ENCODE measurements at places on chromosomes 4 and X. TPM values are rescaled to one million over a fixed set of nuclear protein-coding genes. Genes with fewer than 3 reads are reported as not detected.

- peak; percentile 41 for DNase-seq
Observed at GRCh38 chrX:13893826-13894225, 76.9 kb upstream of the GPM6B start.

DNA sequence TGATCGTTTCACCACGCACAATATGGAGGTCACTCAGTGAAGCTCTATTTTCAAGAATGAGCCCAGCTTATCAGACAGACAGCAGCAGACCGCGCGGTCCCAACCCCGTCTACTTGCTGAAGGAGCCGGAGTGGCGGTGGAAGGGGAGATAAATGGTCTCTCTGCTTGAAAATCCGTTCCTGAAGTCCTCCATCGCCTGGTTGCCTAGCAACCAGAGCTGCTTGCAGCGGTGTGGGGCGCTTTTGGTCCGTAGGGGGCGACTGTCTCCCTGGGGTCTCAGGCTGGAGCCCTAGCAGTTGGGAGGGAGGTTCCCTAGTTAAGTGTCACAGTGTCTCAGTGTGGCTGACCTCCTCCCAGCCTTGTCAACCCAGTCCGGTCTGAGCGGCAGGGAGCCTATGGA lies 8.3 kb upstream of the DLG3 start:
- DNase-seq, result no peak

- no peak for DNase-seq
Observed at GRCh38 chr4:65033899-65034298, 624.6 kb upstream of the TECRL start.

- DNase-seq, result no peak
Observed at GRCh38 chr4:140059159-140059558, 94.8 kb downstream of the MAML3 start.

Gene PCSK1N
- 0.32 TPM for total RNA-seq

DNA sequence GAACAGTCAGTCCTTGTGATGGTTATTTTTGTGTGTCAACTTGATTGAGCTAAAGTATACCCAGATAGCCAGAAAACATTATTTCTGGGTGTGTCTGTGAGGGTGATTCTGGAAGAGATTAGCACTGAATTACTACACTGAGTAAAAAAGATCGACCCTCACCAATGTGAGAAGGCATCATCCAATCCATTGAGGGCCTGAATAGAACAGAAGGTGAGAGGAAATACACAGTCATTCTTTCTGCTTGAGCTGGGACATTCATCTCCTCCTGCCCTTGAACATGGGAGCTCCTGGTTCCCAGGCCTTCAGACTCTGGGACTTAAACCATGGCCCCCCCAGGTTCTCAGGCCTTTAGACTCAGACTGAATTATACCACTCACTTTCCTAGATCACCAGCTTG lies 22.3 kb downstream of the INPP4B start:
- no peak for DNase-seq

DNA sequence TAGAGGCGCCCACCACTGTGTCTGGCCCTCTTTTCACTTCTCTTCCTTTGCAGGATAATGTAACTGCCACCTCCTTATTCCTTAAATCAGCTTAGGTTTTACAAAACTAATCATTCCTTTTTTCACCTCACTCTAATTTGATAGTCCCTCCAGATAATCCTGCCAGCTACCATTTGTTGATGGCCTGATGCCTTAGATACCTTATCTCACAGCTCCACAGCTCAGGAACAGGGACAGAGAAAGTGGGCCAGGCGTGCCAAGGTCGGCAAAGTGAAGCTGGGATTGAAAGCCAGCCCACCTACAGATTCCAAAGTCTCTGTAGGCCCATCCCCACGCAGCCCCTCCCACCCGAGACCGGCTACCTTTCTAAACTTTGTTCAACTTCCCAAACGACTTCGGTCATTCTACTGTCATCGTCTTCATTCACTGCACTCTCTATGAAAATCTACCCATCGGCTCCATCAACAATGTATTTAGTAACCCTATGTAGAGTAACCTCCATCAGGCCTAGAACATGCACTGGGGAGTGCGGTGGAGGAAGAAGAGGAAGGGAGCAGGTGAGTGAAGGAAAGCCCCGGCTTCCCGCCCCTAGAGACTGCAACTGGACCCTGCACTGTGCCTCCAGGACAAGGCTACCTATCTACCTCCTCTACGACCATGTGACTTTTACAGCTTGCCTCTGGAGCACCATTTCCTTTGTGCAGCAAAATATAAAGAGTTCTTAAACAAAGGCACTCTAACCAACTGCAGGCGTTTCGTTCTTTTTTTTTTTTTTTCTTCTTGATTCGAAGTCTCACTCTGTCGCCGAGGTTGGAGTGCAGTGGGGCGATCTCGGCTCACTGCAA lies 1.5 kb downstream of the CASP6 start:
- no peak for DNase-seq

DNA sequence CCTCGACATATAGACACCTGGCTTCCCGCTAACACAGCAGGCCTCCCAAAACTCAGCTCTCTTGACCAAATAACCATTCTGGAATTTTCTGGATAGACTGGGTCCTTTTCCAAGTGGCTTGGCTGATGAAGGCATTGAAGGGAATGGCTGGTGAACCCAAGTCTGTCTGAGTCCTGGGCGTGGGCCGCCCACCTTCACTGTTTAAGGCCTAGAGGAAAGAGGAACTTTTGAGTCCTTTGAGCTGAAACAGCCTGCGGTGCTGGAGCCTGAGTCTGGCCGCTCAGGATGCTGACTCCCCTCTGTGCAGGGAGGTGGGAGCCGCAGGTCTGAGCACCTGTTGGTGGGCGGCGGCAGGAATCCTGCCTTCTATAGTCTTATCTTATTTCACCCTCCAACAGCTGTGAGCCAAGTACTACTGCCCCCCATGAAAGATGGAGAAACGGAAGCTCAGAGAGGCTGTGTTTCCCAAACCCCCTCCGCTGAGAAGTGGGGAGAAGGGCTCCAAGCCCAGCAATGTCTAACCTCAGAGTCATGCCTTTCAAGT lies 23.4 kb downstream of the ACOX3 start:
- DNase-seq, result no peak

GRCh38 chr4:10239982-10240654 lies 123.5 kb upstream of the WDR1 start:
- DNase-seq, result no peak

DNA sequence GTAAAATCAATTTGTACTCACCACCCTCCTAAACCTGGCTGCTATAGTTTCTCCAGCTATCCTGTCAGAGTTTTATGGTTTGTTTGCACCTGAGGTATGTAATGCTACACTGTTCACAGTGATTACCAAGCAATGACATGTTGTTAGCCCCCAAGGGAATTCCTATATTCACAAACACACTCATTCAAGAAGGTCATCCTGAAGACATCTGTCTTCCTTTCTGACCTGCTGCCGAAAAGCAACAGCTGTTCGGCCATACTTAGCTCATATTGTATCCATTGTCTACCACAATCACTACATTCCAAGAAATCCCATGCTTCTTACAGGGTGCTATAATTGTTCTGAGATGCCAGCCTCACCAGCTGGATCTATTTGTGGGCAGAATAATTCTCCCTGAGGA lies 160.1 kb upstream of the GYPA start:
- DNase-seq, result no peak

Gene ADGRG2
- 0.17 TPM for total RNA-seq

DNA sequence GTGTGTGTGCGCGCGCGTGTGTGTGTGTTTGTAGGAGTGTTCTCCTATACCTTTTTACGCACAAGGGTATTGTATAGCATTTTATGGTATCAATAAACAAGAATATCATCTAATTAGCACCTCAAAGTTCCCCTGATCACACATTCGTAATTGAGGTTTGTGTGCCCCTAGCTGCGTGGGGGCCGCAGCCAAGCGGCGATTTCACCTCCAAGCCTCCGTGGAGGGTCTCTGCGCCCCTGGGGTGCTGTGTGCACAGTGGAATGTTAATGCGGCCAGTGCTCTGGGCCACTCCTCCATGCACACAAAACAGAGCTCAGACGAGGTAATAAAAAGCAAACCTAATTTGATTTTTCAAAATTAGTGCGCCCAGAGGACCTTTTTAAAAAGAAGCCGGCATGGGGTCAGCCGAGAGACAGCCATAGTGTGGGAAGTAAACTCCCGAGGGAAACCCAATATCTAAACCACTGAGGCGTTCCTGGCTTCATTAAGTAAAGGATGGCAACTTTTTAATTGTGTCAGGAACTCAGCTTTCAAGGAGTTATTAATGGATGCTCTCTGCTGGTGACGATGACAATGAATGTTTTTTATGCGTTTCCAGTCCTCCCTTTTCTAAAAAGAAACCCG lies 110.6 kb downstream of the SORCS2 start:
- DNase-seq, result no peak

DNA sequence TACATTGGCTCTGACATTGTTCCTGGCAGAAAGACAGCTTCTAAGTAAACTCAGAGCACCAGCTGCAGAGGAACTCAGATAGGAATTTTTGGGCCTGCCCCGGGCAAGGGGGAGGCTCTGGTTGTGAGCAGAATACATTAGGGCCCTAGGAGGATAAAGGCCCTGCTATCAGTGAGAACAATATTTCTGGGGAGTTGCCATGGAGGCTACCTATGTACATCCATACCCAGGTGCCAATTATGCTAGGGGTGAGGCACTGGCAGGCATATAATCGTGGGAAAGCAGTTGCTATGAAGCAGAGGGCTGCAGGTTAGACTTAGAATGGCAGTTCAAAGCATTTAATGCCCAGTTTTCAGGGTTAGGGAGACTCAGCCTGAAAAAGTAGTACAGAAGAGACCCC lies 273.5 kb upstream of the EDA2R start:
- DNase-seq, result no peak

GRCh38 chr4:141246683-141247429 lies 26.2 kb downstream of the ZNF330 start:
- DNase-seq, result no peak

Gene ADH1C
- total RNA-seq, result 7.6 TPM

Gene AR
- 25.2 TPM for total RNA-seq

Gene SSX4
- total RNA-seq, result not detected

- DNase-seq, result no peak
Observed at GRCh38 chr4:139535871-139536234, 20.2 kb downstream of the SETD7 start.

DNA sequence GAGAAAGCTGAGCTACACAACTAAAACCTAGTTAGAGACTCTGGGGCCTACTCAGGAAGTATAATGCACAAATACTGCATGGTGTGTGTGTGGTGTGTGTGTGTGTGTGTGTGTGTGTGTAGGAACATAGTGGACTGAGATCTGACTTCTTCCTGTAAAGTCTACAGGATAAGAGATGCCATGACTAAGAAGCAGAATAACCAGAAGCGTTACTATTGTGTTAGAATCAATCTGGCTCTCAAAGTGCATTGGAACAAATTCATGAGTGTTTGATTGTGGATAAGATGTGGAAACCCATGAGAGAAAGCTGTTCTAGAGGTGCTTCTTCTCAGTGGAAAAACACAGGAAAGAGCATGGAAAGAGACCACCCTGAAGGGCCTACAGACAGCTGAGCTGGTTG lies 302.1 kb downstream of the INPP4B start:
- DNase-seq, result no peak

Gene ZXDA
- 3.7 TPM for total RNA-seq

DNA sequence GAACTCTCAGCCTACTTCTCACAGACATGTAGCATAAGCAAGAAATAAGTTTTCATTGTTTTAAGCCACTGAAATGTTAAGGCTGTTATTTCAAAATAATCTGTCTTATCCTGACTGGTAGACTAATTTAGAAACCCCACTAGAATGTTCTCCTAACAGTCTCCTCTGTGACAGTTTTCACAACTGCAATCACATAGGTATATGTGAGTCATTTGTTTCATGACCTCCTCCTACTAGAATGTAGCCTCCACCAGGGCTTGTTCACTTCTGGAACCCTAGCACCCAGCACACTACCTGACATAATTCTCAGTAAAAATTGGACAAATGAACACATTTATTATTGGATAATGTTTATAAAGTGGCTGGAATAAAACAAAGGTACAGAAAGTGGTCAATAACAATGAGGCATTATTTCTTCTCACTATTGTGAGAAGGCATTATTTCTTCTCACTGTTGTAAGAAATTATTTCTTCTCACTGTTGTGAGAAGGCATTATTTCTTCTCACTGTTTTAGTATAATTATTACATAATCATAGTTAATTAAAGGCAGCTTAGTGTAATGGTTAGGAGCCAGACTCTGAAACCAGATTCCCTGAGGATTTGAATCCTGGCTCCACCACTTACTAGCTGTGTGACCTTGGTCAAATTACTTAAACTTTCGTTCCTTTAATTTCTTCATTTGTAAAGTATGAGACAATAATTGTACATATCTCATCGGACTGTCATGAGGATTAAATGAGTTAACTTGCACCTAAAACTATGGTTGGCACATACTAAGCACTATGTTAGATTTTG lies 251.5 kb downstream of the RASL11B start:
- no peak for DNase-seq

DNA sequence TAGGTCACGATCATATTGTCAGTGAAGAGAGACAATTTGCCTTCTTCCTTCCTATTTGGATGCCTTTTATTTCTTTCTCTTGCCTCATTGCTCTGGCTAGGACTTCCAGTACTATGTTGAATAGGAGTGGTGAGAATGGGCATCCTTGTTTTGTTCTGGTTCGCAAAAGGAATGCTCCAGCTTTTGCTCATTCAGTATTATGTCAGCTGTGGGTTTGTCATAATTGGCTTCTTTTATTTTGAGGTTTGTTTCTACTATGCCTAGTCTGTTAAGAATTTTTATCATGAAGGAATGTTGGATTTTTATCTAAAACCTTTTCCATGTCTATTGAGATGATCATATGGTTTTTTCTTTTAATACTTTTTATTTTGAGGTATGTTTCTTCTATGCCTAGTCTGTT lies 152.3 kb upstream of the MAD2L1 start:
- no peak for DNase-seq

Gene FGF16
- total RNA-seq, result not detected

Gene ATP2B3
- not detected for total RNA-seq

DNA sequence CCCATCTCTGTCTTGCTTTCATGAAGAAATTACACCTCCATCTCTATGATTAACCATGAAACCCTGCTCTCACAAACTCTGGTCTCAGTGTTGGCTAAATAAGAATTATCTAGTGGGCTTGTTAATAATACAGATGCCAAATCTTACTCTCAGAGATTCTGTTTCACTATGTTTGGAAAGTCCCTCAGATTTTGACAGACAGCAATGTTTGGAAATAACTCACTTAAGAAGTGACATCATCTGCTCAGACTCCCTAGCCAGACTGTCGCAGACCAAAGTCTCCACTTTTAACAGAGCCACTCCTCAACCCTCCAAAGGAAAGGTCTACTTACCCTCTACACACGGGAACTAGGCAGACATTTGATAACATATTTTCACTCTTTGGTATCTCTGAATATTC lies 328.5 kb upstream of the FGF16 start:
- DNase-seq, result no peak

GRCh38 chr4:10480616-10481015 lies 23.4 kb upstream of the ZNF518B start:
- no peak for DNase-seq

Gene NUDT10
- 0.20 TPM for total RNA-seq

Gene ITM2A
- 68.4 TPM for total RNA-seq

Gene TCEAL6
- not detected for total RNA-seq
